Common myeloid progenitor, CD34-positive (primary cell): ENCODE measurements at places on chromosomes 16 and 17.
A peak's percentile ranks its signal among the peaks of the same experiment; 100 is the strongest.

DNA sequence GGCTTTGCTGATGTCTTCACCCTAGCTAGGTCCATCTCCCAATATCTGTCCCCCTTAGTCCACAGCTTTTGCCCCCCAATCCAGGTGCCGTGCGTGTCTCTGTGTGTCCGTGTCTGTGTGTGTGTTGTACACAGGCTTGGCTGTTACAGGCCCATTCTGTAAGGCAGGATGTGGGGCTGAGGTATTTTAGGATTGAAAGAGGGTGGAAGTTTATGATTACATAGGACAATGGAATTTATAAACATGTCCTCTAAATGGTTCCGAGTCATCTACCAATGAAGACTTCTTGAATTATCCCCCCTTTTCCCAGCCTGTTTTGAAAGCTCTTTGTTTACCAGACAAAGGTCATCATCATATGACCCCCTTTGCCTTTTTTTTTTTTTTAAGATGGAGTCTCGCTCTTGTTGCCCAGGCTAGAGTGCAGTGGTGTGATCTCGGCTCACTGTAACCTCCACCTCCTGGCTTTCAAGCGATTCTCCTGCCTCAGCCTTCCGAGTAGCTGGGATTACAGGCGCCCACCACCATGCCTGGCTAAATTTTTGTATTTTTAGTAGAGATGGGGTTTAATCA lies 21.9 kb downstream of the ACE start:
- no peak for DNase-seq

DNA sequence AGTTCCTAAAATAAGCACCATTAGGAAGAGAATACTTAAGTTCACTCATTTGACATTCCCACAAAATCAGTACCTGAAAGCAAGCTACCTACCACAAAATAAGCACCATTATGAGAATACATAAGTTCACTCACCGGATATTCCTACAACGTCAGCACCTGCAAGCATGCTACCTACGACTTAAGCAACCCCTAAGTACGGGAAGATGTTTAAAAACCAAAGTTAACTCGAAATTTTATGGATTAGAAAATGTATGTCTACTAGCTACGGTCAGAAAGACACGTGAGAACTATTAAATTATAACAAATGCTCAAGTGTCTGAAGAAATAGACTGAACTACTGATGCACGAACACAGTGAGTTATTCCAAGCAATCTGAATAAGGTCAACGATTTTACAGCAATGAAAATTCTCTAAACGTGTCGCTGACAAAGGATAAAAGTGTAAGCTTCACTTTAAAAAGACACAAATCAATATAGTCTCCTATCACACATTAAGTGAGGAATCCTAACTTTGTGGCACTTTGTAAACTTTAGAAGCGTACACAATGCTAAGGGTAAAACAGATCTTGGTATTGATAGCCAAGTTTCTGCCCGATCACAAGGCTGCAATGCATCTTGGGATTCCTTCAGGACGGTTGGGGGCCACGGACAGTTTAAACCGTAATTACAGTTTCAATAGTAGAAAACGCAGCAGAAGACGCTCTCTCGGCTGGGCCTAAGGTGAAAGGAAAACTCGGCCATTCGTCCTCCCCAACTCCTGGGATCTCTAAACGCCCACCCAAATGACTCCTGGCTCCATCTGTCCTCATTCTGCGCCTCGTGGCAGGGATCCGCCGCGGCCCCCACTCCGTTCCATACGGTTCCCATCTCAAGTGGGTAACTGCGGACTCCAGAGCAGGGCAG lies 1.3 kb downstream of the GSPT1 start:
- DNase-seq: no peak

DNA sequence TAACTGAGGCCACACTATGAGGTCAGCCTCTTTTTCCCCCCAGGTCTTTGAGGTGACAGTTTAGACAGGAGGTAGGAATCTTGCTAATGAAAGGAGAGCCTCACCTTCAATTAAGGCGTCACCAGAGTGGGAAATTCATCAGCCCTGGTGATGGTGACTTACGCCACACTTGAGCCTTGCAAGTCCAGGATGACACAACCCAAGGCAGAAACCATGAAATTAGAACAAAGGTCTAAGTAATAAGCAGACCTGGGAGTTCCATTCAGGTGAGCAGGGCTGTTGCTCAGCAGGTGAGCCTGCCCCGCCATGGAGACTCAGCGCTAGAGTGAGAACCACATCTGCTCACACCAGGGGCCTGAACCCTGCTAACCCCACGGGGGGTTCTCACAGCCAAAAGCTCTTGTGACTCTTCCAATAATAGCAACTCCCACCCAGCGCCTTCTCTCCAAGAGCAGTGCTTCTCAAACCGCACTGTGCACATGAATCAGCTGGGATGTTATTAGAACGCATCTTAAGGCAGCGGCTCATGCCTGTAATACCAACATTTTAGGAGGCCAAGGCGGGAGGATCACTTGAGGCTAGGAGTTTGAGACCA lies 28.7 kb upstream of the KIFC3 start:
- no peak for DNase-seq

GRCh38 chr16:397135-397661 lies at the start of gene NME4:
NME4 (plus strand) TSS chr16:397199; CDS start chr16:397223, 24 bp downstream.
- DNase-seq: no peak

- DNase-seq: no peak
These were observed 28.6 kb downstream of the NPTX1 start for GRCh38 chr17:80447790-80448189.

DNA sequence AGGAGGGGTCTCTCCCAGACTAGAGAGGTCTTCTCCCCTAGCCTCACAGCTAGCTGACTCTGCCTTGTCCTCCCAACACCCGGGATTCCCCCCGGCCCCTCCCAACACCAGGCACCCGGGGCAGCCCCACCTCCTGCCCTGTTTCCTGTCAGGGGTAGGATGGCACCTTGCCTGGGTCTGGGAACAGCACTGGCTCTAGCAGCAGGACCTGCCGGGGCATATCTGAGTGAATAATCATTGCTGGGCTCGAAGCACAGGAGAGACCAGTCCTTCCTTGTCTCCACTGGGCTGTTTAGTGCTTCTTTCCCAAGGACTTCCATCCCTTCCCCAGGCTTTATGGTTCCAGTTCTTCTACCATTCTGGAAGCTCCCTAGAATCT lies 25.7 kb downstream of the MINK1 start:
- DNase-seq: no peak

- peak; percentile 84 for DNase-seq
These were observed at the start of gene PGS1 for GRCh38 chr17:78378225-78379130. PGS1 (plus strand) TSS chr17:78378649; CDS start chr17:78378666, 17 bp downstream.

DNA sequence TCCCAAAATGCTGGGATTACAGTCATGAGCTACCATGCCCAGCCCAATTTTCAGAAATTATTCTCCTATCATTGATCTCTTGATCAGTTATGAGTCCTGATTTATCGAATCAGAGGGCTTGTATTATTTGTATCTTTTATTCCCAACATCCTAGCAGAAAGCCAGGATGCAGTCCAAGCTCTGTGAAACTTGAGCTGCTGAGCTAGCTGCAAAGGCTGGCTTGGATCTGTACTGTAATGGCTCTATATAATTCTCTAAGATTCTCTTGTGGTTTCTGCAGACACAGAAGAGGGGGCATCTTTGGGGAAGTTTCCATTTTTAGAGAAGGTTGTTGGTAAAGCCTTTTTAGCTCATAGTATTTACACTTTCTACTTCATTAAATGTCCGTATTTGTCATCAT lies 227.1 kb downstream of the MAP2K4 start:
- DNase-seq: no peak

GRCh38 chr17:4504188-4504587 lies 5.5 kb downstream of the SPNS2 start:
- DNase-seq: no peak

DNA sequence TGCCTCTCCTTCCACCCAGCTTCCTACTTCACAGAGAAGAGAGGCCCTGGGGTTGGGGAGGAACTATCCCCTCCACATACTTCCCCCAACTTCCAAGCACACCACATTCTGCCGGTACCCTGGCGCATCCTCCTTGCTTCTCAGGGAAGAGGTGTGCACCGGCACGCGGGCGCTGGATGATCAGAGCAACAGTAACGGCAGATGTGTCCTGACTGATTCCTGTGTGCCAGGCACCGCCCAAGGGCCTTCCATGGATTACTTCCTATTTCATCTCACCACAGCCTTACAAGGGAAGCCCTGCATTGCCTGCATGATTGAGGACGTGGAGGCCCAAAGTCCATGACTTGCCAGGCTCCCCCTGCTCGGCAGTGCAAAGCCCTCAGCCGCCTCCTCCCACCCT lies 21.1 kb upstream of the MLKL start:
- no peak for DNase-seq

DNA sequence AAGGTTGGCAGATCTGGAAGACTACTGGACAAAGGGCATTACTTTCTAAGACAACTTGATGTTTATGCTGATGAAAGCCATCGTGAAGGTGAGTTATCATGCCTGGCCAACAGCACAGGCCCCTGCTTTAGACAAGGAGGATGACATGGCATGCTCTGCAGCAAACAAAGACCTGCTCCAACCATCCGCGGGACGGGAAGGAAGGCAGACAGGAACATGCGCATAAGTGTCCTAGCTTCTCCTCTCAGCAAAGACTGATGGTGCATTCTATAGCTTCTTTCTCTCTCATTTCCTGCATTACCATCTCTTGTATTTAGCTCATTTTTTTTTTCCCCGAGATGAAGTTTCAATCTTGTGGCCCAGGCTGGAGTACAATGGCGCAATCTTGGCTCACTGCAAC lies 5.4 kb downstream of the NPLOC4 start:
- DNase-seq: no peak

GRCh38 chr17:69898601-69899000 lies 176.4 kb upstream of the KCNJ16 start:
- DNase-seq: no peak

DNA sequence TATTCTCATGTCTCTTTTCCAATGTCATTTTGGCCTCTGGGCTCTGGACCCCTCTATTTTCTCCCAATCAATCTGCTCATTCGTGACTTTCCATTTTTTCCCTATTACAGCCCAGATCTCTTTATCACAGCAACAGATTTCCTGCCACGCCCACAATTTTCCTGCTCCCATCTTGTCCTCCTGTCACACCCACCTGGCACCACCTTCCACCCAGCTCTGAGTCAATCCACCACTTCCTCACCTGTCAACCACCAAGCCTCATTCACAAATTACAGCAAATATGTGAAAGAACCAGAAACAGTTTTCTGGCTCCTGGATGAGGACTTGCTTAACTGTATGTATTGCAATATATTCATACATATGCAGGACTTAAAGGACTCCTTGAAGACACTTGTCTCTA lies 311.3 kb downstream of the GRIN2A start:
- no peak for DNase-seq

GRCh38 chr16:23288726-23289512 lies 13.2 kb upstream of the SCNN1B start:
- no peak for DNase-seq

- no peak for DNase-seq
These were observed 4.0 kb upstream of the ARL6IP1 start for GRCh38 chr16:18805257-18805773.

- DNase-seq: no peak
These were observed 51.5 kb downstream of the SHISA6 start for GRCh38 chr17:11292491-11292890.

GRCh38 chr17:60463157-60463835 lies 41.0 kb downstream of the CHCT1 start:
- no peak for DNase-seq

GRCh38 chr16:74759564-74759963 lies 15.1 kb downstream of the FA2H start:
- DNase-seq: no peak

DNA sequence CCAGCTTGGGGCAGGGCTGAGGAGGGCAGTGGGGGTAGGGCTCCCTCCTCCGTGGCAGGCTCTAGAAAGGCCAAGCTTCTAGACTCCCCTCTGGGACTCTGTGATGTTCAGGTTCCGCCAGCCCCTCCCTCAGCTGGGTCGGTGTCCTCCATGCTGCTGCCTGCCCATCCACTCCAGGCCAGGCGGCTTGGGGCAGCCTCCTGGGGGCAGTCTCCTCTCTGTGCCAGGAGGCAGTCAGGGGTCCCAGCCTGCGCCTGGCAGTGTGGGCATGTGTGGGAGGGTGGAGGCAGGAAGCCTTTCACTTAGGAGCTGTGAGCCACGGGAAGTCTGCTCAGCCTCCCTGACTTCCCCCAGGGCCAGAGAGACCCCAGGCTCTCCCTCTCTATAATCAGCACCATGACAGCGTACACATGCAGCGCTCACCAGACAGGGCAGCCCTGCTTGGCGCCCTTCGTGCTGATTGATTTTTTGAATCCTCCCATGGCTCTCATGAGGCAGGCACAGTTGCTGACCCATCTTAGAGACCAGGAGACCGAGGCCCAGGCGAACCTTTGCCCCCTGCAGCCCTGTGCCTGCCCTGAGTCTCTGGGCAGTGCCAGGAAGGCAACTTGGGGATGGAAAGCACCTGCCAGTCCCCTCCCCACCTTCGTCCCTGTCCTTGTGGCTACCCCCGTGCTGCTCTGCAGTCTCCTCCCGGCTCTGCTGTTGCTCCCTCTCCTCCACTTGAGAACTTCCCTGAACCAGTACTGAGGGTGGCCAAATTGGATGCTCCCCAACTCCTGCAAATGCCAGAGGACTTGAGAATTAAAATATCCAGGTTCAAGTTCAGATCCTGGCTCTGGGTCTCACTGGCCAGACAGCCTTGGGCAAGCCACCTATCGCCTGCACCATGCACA lies 234.7 kb upstream of the GSE1 start:
- peak; percentile 60 for DNase-seq

- DNase-seq: no peak
These were observed 81.4 kb downstream of the MRM1 start for GRCh38 chr17:36682773-36683172.

GRCh38 chr17:81479175-81480071 lies 33.2 kb downstream of the ACTG1 start:
- no peak for DNase-seq

DNA sequence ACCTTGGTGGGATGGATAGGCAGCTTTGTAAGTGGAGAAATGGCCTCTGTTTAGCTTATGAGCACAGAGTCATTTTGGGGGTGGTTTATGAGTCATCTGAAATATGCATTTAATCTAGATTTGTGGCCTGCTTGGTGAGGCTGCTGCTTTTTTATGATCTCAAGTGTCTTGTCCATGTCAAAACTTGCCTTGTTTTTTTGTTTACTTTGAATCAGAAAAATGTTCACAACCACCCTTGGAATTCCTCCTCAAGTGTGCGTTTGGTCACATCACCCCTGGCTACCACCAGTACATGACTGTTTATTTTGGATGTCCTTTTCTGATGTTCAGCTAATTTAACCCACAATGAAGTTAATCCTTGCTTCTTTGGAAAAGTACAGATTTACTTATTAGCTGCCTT lies 64.6 kb downstream of the FTO start:
- DNase-seq: no peak

GRCh38 chr17:31778523-31778922 lies 80.5 kb downstream of the COPRS start:
- peak; percentile 51 for DNase-seq

GRCh38 chr17:57873261-57874057 lies 23.6 kb upstream of the MRPS23 start:
- no peak for DNase-seq

DNA sequence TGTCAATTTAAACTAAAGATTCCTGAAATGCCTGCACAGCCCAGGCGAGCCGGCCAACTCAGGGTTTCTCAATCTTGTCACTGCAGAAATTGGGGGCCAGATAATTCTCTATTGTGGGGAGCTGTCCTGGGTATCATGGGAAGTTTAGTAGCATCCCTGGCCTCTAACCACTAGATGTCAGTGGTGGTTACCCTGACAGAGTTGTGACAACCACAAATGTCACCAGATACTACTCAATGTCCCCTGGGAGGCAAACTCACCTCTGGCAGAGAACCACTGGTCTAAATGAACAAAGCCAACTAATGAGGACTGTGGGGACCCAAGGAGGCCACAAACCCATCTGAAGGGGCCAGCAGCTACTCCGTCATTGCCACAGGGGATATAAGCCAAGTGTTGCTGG lies 90.9 kb downstream of the MYH11 start:
- peak; percentile 62 for DNase-seq

- no peak for DNase-seq
These were observed 47.7 kb downstream of the SMURF2 start for GRCh38 chr17:64614266-64615027.

- DNase-seq: peak; percentile 28
These were observed 27.6 kb downstream of the PRKAR1A start for GRCh38 chr17:68539548-68540467.
